RCC 7860 (cell line): ENCODE measurements at places on chromosomes 6 and 20.

GRCh38 chr6:157025437-157025836 lies 248.3 kb downstream of the ARID1B start:
- DNase-seq = no peak

DNA sequence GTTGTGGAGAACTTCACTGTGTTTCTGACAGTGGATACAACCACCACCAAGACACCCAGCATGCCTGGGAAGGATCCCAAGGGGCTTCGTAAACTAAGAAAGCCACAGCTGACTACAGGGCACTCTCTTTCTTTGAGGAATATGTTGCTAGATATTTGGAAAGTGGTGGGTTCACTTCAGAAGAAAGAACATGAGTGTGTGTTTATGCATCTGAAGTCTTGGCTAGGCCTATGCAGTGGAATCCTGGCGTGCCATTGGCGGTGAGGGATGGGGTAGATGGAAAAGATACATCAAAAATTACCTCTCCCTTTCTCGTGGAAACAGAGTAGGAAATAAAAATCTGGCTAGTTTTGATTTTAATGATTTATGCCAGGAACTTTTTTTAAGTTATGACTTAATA lies 187.7 kb downstream of the PDE7B start:
- no peak for DNase-seq

DNA sequence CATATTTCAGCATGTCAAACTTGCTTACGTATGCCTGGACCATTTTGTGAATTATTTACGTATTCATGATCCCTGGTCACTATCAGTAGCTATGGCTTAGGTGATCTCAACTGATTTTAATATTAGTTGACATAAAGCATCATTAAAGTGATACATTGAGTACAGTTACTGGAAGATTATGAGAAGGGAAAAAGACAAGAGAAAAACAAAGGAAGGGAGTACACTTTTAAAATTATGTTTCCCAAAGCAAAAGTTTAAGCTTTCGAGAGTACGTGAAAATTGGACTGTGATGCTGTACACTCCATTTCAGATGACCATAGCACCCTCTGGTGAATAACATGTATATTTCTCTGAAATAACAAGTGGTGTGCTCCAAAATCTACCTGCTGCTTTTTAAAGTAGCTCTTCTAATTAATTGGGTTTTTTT lies 215.0 kb upstream of the HSF2 start:
- DNase-seq = no peak

DNA sequence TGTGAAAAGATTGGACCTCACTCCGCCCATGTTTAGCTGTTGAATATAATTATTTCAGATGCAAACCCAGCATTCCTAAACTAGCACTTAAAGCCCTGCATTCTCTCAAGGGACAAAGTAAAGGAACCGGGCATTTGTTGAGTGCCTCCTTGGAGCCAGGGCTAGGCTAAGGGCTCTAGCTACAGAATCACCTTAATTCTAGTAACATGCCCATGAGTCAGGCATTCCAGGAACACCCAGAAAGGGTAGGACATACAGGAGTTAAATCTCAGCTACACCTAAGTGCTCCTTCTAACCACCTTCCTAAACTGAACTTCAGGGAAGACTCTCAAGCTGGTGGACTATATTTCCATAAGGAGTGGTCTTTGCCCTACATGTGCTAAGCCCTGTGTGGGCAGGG lies 89.4 kb downstream of the SLC24A3 start:
- DNase-seq = no peak

DNA sequence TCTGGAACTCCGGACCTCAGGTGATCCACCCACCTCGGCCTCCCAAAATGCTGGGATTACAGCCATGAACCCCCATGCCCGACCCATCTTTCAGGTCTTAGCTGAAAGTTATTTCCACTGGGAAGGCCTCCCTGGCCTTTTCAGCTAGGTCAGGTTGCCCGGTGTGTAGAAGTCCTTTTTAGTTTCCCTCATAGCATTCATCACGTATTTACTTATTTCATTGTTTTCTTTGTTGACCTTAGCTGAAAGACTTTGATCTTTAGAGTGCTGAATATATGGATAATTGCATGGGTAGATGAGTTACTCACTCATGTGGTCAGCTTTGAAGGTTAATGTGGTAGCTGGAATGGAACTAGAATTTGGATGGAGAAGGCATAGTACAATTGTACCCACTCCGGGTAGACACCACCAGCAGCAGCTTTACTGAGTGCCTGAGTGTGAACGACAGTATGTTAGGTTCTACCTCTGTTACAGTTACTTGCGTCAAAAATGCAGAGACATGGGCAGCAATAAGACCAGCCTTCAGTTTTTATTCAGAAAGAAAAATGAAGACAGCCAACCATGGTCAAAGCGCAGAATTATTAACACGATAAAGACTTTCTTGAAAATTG lies 9.1 kb downstream of the KIZ start:
- no peak for DNase-seq

- peak; percentile 78 for DNase-seq
These were observed 38.3 kb downstream of the SIRPA start for GRCh38 chr20:1933465-1933870.

DNA sequence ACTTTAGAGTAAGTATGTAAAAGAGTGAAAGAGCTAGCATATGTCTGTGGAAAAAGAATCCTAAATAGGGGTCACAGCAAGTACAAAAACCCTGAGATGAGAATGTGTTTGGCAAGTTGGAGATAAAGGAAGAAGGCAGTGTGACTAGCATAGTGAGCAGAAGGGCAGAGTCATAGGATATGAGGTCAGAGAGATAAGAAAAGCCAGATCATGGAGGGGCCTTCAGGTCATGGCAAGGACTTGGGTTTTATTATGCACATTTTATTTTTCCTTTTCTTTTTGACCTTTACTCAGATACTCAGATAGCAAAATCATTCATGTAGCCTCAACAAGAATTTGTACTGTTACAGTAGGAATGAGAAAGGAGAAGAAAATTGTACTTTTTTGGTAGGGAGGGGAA lies 138.0 kb downstream of the GJA1 start:
- peak; percentile 8 for DNase-seq

- DNase-seq = no peak
These were observed 29.6 kb downstream of the ADRM1 start for GRCh38 chr20:62332421-62332820.

GRCh38 chr6:124823240-124824111 lies 138.8 kb upstream of the RNF217 start:
- DNase-seq = no peak

DNA sequence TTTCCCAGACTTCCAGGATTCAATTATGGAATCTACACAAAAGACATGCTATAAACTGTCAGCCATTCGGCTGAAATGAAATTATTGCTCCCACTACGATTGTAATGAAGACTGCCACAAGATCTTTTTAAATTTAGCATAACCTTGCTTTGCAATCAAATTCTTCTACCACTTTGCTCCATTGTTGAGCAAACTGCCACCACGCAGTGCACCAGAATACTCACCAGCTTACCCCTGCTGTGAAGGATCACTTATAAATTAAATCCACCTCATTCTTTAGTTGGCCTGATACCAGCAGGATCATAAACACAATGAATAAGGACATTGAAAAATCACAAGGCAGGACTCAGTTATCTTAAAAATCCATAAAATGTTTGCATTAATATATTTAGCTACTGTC lies 151.8 kb upstream of the PRND start:
- no peak for DNase-seq

DNA sequence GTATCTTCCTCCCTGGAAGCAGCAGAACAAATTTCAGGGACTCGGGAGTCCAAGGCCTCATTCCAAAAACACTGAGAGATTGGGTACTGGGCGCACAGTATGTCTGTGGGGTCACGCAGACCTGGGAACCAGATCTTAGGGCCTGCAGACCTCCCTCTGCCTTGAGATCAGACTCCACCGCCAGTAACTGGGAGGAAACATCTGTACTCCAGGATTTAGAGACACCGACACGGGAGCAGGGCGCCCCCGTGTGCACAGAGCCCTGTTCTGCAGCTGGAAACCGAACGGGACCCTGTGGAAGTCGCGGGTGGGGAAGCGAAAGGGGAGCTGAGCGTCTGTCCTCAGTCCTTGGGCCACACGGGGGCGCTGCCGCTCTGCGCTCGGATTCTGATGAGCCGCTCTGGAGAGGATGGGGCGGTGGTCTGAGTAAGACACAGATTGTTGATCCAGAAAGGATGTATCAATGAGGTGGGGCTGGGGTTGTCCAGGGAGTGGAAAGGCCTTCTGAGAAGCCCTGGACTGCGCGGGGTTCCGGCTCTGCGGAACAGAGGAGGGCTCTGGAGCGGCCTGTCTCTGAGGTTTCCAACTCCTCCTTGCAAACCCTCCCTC lies 35.7 kb upstream of the HLA-E start:
- DNase-seq = peak; percentile 64

GRCh38 chr20:35225319-35226125 lies 968 bp upstream of the MMP24 start:
- no peak for DNase-seq

DNA sequence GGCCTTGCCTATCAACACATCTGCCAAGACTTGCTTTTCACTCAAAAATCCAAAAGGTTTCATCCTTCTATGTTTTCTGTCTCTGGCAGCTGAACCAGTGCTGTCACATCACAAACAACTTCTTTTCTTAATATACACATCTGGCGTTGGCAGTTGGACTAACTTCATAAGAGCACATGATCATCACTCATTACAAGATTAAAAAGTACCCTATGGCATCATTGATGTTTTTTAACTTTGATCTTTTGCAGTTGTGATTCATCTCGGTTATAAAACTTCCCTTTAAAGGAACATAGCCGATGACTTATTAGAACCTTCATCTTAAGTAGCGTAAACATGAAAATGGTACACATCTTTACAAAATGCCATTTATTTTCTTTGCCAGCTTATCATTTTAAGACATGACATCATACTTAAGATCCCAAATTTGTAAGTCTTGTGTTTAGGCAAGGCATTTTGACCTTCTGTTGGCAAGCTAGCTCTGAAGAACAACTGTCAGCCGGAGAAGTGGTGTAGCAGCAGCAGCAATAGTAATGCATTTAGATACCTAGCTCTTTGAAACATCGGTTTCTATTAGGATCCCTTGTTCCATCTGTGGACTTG lies 64.2 kb upstream of the SUPT3H start:
- DNase-seq = no peak

DNA sequence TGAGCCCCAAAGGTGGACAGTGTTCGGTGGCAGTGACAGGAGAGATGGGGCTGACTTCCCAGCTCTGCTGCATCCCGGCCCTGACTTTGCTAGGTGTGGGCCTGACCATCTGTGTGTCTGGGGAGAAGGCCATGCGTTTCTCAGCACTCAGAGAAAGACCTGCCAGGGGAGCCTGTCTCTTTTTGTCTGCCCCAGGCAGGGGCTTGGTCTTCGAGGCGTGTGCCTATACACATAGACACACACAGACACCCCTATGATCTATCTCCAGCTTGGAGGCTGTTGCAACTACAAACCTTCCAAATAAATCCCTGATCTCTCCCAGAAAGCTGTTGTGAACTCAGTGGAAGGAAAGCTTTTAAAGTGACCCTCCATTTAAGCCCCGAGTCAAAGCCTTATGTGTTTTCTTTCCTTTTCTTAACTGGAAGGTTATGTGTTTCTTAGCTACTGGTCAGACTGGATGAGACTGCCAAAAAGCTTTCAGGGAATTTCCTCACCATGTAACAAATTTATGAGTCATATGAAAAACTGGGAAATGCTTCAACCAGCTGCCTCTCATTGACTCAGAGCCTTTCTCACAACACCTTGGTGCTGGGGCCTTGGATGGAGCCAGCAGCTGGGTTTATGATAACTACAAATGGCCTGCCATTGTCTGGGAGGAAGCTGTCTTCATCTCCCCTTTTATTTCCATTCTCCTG lies 102.6 kb downstream of the CDC5L start:
- DNase-seq = peak; percentile 86

DNA sequence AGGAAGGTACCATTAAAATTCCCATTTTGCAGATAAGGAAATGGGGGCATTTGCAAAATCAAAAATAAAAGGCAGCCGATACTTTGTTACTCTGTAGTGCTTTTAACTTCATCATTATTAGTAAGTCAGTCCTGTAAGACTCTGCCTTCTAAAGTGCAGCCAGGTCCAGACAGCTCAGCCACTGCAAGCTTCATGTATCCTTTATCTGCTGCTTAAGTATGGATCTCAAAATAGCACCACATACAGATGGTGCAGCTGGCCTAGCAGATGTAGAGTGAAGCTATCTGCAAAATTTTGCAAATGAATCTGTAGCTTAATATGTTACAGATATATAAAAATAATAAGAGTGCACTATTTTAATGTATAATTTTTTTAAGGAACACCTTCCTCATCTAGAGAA lies 53.4 kb downstream of the NUS1 start:
- DNase-seq = no peak

- no peak for DNase-seq
These were observed 72.3 kb upstream of the CCN2 start for GRCh38 chr6:132023490-132023889.

GRCh38 chr6:95725344-95725743 lies 148.0 kb downstream of the MANEA start:
- no peak for DNase-seq
